ENCODE measurements at places on chromosomes 3 and 15. TPM values are rescaled to one million over a fixed set of nuclear protein-coding genes. Genes with fewer than 3 reads are reported as not detected.

The CAPN7 gene
- 20.7 TPM for polyA plus RNA-seq

The PYGO1 gene
- 8.6 TPM for polyA plus RNA-seq

The CD276 gene
- 69.2 TPM for polyA plus RNA-seq

The IQCF5 gene
- not detected for polyA plus RNA-seq

The ALDH1A2 gene
- polyA plus RNA-seq: 39.7 TPM

The CD80 gene
- 0.07 TPM for polyA plus RNA-seq

DNA sequence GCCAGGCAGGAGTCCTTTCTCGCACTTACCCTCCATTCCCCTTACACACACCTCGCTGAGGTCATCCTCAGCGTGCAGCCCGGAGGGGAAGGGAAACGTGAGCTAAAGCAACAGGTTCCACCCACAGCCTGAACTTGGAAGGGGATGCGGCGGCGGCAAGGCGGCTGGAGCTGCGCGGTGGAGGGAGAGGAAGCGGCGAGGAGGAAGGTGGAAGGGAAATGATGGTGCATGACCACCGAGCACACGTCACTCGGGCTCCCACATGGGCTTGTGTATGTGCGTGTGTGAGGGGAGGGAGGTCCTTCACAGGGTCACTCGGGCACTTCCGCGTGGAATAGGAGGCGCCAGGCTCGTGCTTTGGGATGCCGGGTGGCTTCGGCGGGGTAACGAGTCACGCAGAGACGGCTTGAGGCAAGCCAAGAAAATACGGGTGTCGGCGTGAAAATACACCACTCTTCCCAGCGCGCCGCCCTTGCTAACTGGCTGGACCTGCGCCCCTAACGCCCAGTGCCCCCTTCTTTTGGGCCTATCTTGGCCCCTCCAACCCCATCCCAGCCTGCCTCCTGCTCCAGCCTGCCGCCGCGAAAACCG, 225.5 kb upstream of the IL12A start:
- DNase-seq: peak; percentile 56

GRCh38 chr3:123155471-123156011, 46.2 kb upstream of the SEC22A start:
- DNase-seq: no peak

GRCh38 chr3:100317912-100318311, 16.6 kb upstream of the NIT2 start:
- no peak for DNase-seq

The BLM gene
- polyA plus RNA-seq: 0.40 TPM

GRCh38 chr15:43190178-43190577, 5.0 kb downstream of the CCNDBP1 start:
- DNase-seq: no peak

DNA sequence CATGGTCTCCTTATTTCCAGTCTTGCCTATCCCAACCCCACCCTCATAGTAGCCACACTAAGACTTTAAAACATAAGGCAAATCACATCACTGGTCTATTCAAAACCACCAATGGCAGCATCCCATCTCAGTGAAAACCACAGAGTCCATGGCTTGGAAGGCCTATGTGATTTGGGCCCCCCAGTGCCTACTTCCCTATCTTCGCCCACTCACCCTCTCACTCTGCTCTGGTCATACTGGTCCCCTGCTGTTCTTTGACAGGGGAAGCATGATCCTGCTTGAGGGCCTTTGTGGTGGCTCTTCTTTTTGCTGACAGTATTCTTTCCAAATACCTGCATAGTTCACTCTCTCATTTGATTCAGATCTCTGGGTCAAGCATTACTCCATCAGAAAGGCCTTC, 3.3 kb downstream of the GTF2A2 start:
- no peak for DNase-seq

The DAG1 gene
- 43.1 TPM for polyA plus RNA-seq

The NRG4 gene
- polyA plus RNA-seq: 1.0 TPM

DNA sequence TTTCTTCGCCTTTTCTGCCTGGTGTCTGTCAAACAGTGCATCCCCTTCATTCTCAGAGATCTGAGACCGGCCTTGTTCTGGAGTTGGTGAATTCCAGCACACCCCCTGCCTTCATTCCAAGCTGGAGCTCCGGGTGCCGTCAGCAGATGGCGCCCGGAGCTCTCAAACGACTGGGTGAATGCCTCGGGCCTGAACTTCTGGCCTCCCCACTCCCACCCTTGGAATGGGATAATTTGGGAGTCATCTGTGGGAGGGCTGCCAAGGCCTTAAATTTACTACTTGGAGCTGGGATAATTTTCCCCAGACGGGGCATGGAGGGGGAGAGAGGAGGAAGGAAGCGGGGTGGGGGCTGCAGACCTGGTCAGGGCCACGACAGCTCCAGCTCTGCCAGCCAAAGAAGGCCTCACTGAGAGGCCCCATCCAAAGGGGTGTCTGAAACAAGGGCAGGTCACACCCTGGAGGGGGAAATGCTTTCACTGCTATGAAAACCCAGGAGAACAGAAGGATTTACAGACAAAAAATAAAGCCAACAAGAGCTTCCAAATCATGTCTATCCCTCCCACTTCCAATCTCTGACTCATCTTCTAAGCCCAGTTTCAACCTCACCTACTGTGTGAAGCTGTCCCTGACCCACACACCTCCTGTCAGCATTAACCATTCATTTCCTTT, 187.9 kb downstream of the OPA1 start:
- peak; percentile 83 for DNase-seq

The NR2E3 gene
- 0.04 TPM for polyA plus RNA-seq

The IL17RD gene
- polyA plus RNA-seq: 10.7 TPM

DNA sequence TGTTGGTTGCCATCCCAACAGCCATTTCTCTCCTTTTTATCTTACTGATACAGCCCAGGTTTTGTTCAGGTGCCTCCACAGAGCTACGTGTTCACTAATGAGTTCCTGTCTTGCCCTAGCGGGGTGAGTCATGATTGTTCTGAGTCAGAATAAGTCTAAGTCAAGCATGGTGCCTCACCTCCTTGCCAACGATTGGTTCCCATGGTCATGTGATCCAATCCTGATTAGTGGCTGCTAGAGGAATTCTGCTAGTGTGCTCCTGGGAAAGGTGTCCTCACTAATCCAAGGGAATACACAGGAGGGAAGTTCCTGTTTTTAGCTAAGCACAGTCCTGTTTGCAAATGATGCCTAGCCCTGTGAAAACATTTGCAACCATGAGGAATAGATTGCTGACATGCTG, 99.8 kb downstream of the NSUN3 start:
- DNase-seq: no peak

The PSTPIP1 gene
- polyA plus RNA-seq: 1.4 TPM

- no peak for DNase-seq
Measured at GRCh38 chr3:71689291-71689690, 35.9 kb downstream of the EIF4E3 start.

DNA sequence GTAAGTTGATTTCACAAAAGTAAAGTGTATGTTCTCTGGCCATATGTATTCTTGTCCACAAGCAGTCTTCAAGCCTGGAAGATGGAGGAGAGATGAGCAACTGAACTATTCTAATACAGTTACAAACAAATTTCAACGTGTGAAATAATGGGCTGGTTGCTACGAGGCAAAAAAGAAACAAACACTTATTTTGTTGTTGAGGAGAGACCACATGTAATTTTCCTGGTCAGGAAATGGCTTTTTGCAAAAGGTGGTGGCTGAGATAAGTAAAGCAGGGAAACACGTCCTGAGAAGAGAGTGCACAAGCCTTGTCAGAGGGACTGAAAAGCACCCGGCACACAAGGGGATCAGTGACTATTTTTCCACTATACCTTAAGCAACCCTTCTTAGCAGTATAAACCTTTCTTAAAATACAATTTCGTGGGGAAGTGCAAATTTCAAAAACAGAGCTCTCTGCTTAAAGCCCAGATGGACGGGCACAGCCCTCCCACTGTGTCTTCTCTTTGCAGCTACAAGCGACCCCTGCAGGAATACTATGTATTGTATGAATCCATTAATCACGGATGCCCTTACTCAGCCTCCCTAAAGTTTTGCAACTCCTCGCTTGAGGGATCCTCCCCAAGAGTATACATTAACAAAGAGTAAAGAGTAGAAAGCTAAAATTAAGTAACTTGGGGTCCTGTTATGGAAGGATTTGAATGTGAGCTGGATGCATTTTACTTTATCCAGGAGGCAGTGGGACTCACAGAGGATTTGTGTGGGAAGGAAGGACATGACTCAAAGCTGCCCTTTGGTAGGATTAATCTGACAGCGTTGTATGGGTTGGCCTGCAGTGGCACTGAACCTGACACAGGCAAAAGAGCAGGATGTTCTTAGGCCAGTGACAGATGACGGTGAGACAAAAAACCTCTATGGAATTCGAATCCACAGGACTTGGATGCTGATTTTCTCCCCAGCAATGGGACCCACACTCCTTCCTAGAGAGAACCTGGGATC, 253.7 kb downstream of the IL5RA start:
- no peak for DNase-seq

DNA sequence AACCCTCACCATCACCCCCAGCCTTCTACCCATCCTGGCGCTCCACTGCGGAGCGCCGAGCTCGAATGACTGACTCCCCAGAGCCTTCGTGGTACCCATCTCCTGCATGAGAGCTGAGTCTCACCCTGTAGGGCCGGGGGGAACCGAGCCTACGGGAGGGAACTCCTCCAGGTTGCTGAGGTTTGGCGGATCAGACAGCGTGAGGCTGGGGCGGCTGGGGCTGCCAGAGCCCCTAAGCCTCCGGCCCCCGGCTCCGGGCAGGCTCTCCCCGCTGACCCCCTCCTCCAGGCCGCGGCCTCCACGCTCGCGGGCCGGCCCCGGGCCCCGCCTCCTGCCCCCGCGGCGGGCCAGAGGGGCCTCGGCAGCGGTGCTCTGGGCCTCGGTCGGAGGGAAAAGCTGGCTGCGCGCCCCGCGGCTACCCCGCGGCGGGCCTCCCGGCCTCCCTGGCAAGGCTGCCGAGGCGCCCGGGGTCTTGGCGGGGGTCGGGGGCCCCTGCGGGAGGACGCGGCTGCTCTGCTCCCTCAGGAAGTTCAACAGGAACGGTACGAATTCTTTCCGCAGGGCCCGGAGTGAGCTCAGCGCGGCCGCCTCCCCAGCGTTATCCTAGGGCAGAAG, 643 bp downstream of the CDAN1 start:
- DNase-seq: peak; percentile 59

Data from ovary (tissue), 10 donors.